ENCODE measurements at places on chromosomes 2 and 18.

DNA sequence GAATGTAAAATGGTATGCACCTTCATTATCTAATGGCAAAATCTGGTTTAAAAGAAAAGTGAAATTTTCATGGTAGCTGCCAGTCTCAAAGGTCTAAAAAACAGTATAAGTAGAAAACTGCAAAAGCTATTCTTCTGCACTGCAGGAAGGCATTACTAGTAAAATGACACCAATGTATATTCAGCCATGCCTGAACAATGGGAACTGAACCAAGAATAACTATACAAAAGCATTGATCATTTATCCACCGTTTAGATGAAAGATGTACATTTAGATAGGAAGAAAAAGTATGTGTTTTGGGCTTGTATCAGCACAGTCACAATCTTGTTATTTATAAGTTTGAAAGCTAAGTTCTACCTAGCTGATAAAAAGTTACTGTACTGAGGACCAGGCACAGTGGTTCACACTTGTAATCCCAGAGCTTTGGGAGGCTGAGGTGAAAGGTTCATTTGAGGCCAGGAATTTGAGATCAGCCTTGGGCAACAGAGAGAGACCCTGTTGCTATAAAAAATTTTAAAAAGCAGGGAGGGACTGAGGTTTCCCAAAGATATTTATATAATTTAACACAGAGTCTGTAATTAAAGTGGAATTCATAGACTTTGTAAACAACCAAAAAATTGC, 163.1 kb upstream of the WDSUB1 start:
- no peak for DNase-seq

DNA sequence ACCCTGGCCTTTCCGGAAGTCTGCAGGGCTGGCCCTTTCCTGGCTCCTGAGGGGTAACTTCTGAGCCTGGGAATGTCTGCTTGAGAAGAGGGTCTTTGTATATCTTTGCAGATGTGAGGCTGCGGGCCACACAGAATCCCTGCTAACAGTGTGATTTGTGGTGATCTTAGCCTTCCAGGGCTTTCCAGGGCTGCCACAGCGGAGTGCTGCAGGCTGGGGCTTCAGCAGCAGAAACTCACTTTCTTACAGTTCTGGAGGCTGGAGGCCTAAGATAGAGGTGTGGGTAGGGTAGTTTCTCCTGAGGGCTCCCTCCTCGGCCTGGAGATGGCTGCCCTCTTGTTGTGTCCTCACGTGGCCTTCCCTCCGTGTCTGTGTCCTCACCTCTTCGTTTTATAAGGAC, 294.7 kb upstream of the HS6ST1 start:
- no peak for DNase-seq

GRCh38 chr2:125424266-125424785, 1231.6 kb upstream of the GYPC start:
- peak; percentile 1 for DNase-seq

- no peak for DNase-seq
These were observed 34.9 kb downstream of the CTIF start for GRCh38 chr18:48573632-48574283.

DNA sequence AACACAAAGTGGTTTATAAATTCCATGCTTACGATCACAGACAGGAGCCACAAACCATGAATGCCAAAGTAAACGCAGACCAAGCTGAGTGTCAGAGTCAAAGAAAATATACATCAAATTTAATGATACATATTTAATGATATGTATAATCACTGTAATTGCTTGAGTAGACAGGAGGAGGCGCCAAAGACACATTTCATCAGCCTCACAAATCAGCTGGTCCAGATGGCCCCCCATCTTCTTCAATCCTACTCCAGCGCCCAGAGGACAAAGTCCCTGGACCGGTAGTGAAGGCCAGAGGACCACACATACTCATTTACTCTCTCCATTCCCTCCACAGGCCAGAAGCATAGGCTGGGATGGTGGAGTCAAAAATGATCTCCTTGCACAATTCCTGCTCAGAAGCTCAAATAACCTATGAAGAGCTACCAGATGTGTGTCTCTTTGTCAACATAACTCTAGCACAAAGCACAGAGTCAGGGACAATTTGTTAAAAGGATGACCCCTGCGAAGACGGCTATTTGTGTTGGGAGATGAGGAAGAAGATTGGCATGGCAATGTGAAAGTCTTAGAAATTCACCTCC, 149.3 kb upstream of the PGAP1 start:
- peak; percentile 46 for DNase-seq

DNA sequence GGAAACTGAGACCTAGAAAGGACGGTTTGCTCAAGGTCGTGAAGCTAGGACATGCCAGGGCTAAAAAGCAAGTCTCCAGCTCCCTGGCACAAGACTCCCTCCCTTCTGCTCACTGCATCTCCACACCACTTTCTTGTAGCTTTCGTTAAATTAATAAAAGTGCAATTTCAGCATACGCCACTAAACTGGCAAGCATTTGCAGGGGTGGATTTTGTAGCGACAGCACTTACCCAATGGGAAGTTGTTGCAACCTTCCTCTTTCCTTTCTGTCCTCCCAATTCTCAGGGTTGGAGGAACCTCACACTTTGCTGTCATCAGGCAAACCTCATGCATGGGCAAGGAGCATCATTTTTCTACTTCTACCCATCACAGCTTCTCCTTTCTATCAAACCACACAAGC, 7.4 kb upstream of the RHOB start:
- peak; percentile 22 for DNase-seq

GRCh38 chr2:49515996-49516782, 361.9 kb upstream of the FSHR start:
- DNase-seq: no peak

DNA sequence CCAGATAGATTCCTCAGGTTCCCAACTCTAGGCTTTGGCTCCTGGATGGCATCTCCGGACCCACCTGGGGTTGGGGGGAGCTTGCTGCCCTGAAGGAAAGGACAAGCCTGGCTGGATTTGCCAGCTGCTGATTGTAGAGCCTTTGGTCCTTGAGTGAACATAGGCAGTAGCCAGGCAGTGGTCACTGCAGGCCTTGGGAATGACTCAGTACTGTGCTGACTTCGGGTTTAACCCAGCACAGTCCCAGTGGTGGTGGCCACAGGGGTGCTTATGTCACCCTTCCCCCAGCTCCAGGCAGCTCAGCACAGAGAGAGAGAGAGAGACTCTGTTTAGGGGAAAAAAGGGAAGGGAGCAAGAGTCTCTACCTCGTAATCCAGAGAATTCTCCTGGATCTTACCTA, 27.7 kb upstream of the ACTR2 start:
- DNase-seq: peak; percentile 55

- peak; percentile 31 for DNase-seq
These were observed 41.8 kb downstream of the CCDC102B start for GRCh38 chr18:68839701-68840100.

DNA sequence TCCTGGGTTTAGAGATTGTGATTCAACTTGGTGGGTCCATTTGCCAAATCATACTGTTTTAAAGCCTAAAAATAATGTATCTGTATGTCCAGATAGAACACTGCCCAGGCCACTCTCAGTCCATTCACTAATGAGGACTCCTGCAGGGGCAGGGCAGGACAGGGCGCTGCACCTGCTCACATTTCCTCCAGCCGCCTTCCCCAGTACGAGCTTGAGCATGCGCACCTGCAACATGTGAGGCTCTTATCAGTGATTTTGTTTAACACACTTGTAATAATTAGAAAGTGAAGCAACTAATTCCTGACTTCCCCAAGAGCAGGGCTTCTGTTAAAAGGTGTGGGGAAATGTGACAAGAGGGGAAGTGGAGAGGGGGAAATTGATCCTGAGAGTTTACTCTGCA, 89.7 kb downstream of the AFF3 start:
- no peak for DNase-seq

DNA sequence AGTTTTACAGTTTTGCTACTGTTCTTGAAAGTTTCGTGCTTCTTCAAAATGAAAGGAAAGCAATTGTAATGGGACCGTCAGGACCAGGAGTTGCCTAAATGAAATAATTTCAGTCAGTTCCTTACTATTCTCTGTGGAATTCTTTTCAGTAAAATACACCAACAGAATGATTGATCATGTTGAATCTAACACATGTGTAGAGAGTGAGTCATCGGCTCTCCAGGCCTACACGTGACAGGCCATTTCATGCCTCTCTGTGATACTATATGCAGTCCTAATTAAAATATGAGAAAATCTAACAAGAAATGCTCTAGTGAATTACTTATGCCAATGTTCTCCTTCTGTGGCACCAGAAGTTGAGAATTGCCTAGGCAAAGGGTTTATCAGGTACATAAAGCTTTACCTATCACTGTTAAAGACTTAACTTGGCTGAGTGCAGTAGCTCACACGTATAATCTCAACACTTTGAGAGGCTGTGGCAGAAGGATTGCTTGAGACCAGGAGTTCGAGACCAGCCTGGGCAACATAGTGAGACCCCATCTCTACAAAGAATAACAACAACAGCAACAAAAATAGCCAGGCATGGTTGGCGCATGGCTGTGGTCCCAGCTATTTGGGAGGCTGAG, 199.4 kb downstream of the LRRTM1 start:
- peak; percentile 74 for DNase-seq

GRCh38 chr2:28390746-28391563, 1.7 kb upstream of the FOSL2 start:
- peak; percentile 78 for DNase-seq

DNA sequence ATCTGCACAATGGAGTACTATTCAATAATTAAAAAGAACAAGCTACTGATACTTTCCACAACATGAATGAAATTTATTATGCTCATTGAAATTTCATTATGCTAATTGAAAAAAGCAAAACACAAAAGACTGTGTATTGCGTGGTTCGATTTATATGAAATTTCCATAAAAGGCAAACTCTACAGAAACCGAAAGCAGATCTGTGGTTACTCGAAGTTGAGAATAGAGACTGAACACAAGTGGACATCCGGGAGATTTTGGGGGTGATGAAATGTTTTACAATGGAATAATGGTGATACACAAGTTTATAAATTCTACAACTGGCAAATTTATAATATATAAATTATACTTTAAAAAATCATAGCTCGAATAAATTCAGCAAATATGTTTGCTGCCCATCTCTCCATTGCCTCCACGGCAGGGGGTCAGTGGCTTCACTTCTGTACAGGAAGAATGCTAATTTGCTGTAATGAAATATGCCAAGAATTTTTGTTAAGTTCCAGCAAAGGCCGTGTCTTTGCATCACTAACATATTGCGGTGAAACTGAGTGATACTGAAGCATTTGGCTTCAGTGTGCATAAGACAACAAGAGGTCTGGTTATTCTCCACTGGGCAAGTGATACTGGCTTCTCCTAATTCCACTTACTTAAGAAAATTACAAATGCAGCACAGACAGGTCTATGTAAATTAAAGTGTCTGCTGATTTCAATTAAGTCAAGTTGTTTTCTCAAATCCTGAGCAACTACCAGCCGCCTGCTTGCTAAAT, 96.7 kb downstream of the TMEM163 start:
- no peak for DNase-seq
